ENCODE measurements at places on chromosomes 13 and 19.

DNA sequence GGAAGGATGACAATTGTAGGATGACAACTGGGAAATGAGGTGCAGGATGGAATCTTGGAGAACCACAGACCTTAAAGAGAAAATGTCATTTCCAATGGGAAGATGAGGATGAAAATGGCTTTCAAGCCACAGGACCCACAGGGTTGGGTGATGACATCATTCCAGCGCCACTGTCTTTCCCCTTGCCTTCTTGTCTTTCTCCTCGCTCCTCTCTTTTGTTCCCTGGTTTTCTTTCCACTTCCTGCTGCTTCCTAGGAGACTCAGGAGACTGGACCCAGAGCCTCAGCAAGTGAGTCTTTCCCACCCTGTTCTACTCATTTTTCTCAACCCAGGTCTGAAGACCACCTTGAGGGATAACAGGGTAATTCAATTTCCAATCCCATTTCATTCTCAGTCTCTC is 548.8 kb downstream of the FGF9 start:
- DNase-seq, result no peak

DNA sequence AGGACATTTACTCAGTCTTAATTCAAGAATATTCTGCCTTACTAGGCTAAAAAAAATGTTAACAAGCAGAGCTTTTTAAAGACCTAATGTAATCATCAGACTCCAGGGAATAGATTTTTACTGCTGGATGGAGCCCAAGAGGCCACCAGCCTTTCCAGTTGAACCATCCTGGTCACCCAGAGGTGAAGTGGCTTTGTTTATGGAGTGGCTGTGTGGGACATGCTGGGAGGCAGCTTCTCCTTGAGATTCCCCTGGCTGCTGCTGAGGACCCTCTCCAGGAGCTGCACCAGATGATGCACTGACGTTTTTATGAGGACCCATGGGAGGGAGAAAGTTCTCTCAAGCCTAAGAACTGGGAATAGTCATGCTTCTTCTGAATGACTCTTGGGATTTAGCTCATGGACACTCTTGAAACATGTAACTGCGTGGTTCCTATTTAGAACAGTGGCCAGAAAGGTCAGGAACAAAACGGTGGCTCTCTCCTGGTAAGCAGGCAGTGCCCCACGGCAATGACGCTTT is 205.9 kb upstream of the MIR17HG start:
- peak; percentile 53 for DNase-seq

GRCh38 chr13:51919531-51919930 is 57.8 kb downstream of the CCDC70 start:
- no peak for DNase-seq

DNA sequence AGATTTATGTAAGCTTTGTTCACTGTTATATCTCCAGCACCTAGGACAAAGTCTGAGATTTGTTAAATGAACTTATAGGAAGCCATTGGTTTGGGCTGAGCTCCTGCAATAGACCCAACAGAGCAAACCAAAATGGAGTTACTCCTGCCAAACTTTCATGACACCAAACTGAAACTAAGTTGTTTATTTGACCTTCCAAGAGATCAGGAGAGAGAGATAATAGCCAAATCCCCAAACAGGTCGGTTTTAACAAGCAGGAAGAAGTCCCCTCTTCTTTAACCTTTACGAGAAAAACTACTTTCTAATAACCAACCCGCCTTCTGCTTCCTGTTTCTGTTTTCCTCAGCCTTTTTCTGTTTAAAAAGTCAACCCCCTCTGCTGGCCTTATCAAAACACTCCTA is 54.9 kb upstream of the ATP12A start:
- no peak for DNase-seq

- peak; percentile 37 for DNase-seq
Measured at GRCh38 chr13:29817604-29818378, 32.6 kb downstream of the UBL3 start.

GRCh38 chr19:43905897-43906296 is 29.2 kb downstream of the ZNF45 start:
- no peak for DNase-seq

DNA sequence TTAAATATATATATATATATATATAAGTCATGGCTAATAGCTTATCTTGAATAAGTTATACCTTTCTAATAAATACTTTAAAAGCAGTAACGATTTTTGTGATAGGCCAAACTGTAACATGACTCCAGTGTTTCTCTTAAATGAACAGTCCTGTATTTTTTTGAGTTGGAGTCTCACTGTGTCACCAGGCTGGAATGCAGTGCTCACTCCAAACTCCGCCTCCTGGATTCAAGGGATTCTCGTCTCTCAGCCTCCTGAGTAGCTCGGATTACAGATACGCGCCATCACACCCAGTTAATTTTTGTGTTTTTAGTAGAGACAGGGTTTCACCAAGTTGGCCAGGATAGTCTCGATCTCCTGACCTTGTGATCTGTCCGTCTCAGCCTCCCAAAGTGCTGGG is 814.2 kb upstream of the SLITRK5 start:
- DNase-seq, result peak; percentile 23

DNA sequence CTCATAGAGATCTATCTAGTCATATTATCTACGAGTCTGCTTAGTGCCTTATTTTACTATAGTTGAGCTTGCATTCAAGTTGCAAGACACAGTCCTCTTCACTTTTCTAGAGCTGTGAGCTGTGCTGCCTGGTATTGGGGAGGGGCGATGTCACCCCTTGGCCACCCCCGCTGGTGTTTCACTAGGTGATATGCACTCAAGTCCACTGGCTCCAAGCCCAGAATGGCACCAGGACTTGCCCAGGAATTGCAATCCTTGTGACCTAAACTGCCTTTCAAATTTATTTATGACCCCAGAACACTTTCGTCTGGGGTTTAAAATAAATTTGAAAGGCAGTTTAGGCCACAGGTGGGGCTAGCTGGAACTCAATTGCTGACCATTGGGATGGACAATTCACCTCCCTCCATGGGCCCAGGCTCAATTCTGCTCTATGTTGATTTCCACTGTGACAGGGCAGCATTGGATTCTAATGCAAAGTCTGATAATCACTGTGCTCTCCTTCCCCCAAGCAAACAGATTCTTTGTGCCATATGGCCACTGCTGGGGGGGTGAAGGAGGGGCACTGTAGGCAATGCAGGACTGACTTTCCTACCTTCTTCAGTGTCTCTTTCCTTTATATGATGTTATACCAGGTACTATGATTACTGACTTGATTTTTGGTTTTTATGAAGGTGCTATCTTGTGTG is 1244.2 kb upstream of the MIR17HG start:
- no peak for DNase-seq

All from fibroblast of skin of right biceps (primary cell).